ENCODE measurements at places on chromosomes 1 and 21.

GRCh38 chr21:38759413-38759812 is 46.3 kb upstream of the ETS2 start:
- no peak for DNase-seq

DNA sequence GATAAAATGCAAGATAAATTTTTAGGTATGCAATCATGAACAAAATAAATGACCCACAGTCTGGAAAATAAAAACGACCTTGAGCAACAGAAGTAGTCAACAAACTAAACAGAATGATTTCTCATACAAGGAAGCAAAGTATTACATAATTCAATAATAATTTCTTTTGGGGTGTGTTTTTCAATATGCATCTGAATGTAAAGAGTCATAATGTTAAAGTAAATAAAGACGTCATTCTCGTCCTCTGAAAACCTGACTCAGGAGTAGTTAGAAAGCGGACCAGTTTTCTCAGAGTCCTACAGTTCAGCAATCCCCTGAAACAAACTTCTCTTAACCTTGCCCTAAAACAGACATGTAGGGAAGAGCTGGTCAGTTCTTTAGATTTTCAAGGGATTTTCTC is 18.6 kb downstream of the CDC42BPA start:
- no peak for DNase-seq

GRCh38 chr1:192983349-192983980 is 75.7 kb downstream of the UCHL5 start:
- no peak for DNase-seq

DNA sequence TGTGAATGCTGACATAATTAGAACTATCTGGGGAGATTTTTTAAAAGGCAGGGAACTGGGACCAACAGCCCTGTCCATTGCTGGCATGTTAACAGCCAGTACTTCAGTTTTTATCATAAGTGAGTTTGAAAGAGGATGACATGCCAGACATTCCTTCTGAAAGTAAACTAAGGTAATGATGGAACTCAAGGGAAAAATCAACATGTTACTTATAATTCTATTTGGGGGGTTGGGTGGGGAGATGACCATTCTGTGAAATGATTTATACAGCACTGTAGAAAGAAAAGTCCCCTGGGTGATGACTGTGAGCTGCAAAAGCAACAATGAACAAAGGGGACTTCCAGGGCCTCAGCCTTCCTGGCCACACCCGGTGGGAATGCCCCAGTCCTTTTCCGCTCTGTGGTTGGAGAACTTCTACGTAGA is 5.4 kb upstream of the LAMC2 start:
- no peak for DNase-seq

GRCh38 chr1:181607524-181607923 is 124.2 kb downstream of the CACNA1E start:
- no peak for DNase-seq

- no peak for DNase-seq
Observed at GRCh38 chr1:230108580-230108979, 41.5 kb downstream of the GALNT2 start.

Data from stimulated activated CD4-positive, alpha-beta T cell treated with anti-CD3 and anti-CD28 coated beads, Interleukin-15, amount 100 ng/mL, for 1 hour (primary cell).